Umbilical cord (tissue), 2 donors: ENCODE measurements at places on chromosomes 13 and 19.

DNA sequence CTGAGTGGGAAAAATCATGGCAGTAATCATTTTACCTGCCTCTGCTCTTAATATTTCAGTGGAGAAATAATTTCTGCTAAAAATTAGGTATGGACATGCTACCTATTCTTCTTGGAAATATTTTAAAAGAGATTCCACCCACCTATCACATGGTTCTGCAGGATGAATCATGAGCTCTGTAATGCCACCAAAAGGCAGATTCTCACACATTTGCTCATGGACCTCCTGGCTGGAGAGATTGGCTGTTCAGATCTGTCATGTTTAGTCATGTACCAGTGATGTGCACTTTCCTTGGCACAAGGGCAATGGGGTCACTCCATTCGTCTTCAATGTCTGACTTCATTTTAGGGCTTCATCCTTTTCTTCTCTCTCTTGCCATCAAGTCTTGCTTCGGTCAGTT, 101.8 kb upstream of the MBNL2 start:
- no peak for DNase-seq

- DNase-seq, result peak; percentile 89
Observed at GRCh38 chr19:23762884-23763711, 4.4 kb upstream of the ZNF681 start.

GRCh38 chr19:10817291-10818038, 18.5 kb downstream of the TMED1 start:
- DNase-seq, result peak; percentile 94

DNA sequence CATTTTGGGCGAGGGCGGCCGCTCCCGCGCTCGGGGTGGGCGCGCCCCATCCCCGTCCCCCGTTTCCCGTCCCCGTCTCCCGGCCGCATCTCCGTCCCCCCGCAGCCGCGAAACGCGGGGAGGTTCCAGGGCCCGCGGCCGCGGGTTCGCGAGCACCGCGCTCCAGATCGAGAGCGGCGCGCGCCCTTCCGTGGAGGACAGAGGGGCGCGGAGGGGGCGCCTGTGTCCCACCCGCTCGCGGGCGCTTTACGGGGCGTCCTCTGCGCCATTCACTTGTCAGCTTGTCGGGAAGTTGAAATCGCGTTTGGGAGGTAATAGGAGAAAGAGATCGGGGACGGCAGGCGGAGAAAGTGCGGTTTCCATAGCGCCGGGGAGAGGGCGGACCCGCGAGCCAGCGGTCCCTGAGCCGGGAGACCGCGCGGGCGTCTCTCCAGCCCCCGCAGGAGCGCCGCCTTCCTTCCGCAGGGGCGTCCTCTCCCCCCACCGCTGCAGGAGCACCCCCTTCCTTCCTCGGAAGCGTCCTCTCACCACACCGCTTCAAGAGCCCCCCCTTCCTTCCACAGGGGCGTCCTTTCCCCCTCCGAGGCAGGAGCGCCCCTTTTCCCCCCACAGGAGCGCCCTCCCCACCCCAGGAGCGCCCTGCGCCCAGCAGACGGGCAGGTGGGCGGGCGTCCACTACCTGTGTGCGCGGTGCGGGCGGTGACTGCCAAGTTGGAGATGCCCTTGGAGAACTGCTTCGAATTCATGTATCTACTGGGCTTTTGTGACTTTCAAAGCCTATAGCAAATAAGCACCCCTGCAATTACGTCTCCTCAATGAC, 962 bp upstream of the IRS2 start:
- peak; percentile 67 for DNase-seq

- DNase-seq, result no peak
Observed at GRCh38 chr19:34324320-34324719, 40.7 kb upstream of the GPI start.

GRCh38 chr13:79490824-79491223, 9.9 kb downstream of the NDFIP2 start:
- DNase-seq, result no peak

DNA sequence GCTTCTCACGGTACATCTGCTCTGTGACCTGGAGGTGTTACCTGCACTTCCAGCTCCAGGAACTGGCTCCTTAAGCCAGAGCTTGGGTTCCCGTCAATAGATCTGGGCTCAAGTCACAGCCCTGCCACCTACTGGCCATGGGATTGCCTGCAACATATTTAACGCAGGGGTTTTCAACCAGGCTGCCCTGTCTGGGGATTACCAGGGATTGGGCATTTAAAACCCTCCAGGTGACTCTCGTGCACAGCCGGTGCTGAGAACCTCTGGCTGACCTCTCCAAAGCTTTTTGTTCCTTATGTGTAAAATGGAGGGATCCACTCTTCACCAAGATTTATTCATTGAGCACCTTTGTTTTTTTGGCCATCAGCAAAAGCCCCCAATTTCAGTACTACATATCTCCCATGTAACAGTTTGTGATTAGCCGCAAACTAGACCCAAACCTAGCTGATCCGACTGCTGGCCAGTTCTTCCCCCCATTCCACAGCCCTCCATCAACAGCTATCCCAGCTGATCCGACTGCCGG, 76.6 kb upstream of the STK24 start:
- DNase-seq, result peak; percentile 80
